Brain microvascular endothelial cell (primary cell): ENCODE measurements at places on chromosomes 3 and 15.
A peak's percentile ranks its signal among the peaks of the same experiment; 100 is the strongest.

- DNase-seq: no peak
Measured at GRCh38 chr3:178318340-178318739, 217.9 kb upstream of the KCNMB2 start.

GRCh38 chr3:13684350-13684749, 135.4 kb downstream of the FBLN2 start:
- no peak for DNase-seq

- DNase-seq: no peak
Measured at GRCh38 chr3:59531994-59532393, 482.2 kb upstream of the CFAP20DC start.

DNA sequence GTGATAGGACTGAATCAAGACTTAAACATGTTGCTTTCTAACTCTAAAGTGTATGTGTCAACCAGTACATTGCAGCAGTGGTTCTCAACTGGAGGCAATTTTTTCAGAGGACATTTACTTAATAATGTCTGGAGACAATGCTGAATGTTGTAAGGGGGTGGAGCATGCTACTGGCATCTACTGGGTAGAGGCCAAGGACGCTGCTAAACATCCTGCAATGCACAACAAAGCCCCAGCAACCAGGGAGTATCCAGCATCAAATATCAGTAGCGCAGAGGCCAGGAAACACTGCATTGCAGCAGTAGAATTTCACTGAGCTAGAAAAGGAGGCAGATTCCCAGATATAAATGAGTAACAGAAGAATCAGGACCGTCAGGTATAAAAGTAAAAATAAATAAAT, 79.8 kb upstream of the GRM7 start:
- DNase-seq: no peak

DNA sequence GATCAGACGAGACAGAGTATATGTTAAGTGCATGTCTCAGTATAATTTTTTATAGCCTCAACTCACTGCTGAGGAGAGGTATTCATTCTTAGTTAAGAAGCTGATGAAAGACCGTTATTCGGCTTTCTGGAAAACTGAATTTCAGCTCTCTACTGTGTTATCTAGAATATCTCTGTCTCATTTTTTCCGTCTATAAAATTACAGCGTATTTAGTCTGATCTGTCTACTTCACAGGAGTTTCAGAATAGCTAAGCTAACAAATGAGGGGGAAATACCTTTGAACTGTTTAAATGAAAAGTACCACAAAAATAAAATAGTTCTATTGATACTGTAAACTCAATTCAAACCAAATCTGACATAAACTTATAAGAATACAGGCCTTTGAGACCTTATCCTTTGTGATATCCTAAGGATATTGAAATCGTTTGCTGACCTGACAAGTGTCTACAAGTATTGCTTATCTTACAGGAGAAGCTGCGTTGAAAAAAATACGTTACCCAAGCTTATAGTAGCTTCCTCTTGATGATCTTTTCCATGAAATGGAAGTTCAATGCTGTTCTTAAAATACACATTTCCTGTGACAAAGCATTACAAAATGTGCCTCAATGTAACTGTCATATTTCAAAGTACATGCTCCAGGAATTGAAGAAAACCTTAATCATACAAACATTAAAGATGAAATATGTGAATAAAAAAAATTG, 104.6 kb downstream of the IL1RAP start:
- no peak for DNase-seq

- DNase-seq: no peak
Measured at GRCh38 chr15:92288755-92289154, 104.9 kb upstream of the ST8SIA2 start.

DNA sequence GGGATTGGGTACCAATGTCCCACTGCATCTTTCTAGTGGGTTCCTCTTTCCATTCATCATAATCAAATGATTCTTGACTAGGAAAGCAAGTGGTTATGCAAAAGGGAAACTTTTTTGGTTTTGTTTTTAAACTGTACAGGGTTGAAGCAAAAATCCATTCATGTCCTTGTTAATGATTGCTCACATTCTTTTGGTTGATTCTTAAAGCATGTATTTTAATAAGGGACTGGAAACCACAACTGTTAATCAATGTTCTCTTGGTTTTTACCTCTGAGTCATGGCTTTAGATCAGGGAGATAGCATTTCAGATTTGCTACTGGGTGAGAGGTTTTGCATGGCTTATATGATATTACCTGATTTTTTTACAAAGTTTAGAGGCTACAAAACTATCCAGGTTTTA, 371.7 kb upstream of the RGMA start:
- no peak for DNase-seq

DNA sequence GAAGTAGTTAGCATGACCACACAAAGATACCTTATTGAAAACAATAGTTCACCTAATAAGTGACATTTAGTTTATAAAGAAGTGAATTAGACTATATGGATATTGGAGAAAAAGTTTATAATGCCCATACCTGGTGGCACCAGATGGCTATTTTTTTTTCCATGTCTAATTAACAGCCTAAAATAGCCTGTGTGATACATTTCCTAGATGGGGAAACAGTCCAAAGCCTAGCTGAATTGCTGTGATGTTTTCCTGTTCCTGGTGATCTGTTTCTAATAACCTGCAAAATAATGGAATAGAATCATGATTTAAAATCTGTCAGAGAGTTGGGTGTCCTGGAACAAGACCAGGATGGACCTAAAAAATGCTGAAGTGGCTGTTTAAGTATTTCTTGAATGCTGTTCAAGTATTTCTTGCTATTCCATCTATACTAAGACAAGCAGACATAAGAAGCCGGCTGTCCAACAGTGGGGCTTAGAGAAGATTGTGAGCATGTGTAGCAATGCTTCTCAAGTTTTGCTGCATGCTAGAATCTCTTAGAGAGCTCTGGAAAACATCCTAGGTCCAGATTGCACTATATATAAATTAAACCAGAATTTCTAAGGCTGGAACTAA, 31.3 kb downstream of the LRRC3B start:
- no peak for DNase-seq

- DNase-seq: no peak
Measured at GRCh38 chr15:73323956-73324355, 44.8 kb downstream of the HCN4 start.

DNA sequence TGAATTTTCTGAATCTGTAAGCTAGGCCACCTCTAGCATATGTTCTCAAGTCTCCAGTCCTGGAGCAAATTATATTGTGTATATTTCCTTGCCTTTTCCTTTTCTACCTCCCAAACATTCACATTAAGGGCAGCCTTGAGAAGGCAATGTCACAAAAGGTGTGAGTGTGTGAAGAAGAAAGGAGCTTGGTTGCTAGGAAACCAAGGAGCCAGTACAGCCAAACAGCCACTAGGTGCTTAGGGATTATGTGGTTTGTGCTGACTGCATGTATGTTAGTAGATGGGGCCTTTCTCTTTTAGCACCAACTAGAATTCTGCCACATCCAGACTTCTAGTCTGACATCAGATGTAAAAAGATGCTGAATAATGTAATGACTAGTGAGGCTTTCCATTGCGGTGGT, 118.8 kb upstream of the DAZL start:
- peak; percentile 62 for DNase-seq

DNA sequence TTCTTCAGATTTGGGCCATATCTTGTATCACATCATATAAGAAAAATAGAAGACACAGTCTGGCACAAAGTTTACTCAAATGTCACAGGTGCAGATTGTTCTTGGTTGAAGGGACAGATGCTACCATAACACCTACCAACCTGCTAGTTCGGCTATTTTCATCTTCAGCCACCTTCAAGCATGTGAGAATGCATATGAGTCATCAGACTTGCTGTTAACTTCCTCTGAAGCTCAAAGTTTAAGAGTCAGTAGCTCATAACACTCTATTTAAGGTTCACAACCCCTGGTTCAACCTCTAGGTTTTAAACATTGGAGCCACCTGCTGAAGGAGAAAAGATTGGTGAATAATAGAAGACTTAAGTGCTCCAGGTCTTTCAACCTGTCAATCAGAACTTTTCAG, 522.8 kb downstream of the NLGN1 start:
- DNase-seq: no peak

- DNase-seq: no peak
Measured at GRCh38 chr3:28863186-28863585, 417.7 kb upstream of the RBMS3 start.

DNA sequence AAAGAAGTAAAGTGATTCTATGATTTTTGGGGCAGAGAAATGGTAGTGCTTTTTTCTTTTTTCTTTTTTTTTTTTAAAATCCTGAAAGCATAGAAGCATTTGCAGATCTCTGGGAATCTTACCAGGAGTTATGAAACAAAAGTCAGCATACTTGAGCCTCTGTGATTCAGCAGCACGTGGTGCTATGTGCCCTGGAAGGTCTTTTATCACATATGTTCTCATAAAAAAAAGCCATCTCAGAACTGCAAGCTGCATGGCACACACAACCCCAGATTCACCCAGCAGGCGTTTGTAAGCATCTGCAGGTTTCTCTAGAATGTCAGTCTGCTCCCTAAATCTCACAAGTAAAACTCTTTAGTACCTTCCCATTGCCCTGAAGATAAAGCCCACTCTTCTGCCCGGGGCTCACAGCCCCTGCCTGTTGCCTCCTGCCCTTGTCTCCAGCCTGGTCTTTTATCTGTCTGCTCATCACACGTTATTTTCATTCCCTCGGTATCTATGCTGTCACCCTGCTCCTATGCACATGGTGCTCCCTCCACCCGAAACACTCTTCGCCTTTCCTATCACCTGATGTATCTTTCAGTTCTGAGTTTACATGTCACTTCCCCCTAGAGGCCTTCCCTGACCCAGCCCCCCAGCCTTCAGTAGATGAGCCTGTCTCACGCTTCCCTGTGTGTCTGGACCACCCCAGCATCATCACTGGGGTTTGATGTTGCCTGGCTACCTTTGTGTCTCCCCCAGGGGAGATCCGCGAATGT, 72.4 kb downstream of the CHDH start:
- peak; percentile 40 for DNase-seq

- DNase-seq: no peak
Measured at GRCh38 chr15:70066447-70066846, 31.3 kb downstream of the TLE3 start.

GRCh38 chr3:190830031-190830430, 32.5 kb downstream of the GMNC start:
- no peak for DNase-seq

- peak; percentile 32 for DNase-seq
Measured at GRCh38 chr3:25783661-25784512, 644 bp upstream of the NGLY1 start.

DNA sequence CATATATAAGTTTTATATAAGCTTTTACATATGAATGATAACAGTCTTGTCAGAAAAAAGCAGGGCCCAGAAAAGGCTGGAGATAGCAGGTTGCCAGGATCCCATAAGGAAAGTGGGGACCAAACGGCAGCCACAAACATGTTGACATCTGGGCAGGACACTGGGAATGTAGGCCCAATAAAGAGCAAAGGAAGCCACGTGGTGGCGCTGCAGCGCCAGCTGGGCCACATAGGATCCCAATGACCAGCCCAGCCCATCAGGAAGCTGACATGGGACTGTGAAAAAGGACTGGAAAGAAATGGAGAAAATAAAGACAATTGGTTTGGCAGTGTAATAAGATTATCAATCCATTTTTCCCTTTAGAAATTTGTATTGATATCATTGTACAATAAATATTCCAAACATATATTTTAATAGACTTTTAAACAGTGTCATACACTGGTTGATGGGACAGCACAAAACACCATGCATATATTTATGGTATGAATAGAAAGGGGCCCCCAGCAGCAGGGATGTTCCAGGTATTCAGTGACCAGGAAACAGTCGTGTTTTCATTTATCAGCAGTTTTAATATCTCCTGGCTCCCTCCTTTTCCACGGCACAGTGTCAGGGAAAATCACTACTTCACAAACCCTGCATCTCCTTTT, 89.0 kb upstream of the STRIT1 start:
- peak; percentile 72 for DNase-seq

- DNase-seq: no peak
Measured at GRCh38 chr3:119413603-119414280, 49.7 kb downstream of the TMEM39A start.

DNA sequence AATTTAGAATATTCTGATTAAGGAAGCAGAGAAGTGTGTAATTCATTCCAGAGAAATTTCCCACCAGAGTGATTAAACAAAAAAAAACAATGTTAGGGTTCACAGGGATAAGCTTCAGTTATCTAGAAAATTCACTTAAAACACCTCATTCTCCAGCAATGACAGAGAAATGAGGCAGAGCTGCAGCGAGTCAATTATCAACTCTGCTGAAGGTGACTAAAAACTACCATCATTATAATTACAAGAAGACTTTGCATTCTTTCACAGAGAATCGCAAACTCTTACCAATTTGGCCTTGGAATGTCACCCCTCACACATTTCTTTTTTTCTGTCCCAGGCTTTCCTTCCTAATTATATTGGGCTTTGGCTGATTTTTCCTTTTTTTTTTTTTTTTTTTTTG, 117.1 kb downstream of the RAB11A start:
- DNase-seq: no peak

GRCh38 chr3:72154391-72155335, 369.7 kb upstream of the PROK2 start:
- DNase-seq: no peak

GRCh38 chr3:195155570-195156241, 115.3 kb downstream of the XXYLT1 start:
- DNase-seq: no peak

DNA sequence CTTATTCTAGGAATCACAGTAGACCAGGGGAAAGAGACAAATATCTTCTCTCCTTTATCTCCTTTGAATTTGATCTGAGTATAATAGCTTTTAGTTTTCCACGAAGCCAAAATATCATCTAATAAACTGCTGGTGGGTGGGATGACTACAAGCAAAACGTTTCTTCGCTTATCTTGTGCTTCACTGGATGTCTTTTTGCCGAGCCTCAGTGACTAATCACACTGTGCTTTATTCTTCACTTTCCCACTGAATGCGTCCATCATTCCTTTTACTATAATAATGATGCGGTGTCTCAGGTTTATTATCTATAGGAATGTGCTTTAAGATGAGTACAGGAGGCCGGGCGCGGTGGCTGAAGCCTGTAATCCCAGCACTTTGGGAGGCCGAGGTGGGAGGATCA, 32.5 kb downstream of the CEP152 start:
- DNase-seq: peak; percentile 22

DNA sequence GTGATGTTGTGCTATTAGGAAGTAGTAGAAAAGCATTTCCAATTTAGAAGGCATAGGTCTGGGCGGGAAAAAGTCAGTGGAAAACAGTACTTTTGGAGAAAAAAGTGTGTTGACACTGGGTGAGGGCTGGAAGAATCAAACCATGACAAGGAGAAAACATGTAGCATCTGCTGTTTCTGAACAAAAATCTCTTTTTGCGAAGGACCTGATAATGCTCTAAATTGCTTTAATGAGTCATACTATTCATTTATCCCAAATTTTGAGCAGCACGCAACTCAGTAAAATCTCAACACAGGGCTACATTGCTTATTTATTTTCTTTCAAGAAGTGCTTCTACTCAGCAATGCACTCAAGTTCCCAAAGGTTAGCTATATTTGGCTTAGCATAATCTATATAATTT, 292.7 kb downstream of the DIPK2A start:
- DNase-seq: no peak

DNA sequence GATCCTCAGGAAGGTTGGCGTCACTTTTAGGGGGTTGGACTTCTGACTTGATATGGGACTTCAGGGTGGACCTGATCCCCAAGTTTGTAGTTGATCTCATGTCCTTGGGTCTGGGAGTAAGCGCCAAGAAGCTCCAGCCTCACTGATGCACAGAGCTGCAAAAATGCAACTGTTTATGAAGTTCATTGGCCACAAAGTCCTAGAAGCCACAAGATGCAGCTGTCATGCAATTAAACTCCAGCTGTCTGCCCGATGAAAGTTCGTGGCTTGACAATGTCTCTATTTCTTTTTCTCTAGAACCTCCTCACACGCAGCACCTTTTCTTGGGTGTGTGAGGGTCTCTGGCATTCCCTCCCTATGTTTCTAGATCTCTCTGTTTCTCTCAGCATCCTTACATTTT, 9.2 kb upstream of the ACAN start:
- no peak for DNase-seq

- DNase-seq: no peak
Measured at GRCh38 chr15:65887565-65887964, 18.3 kb downstream of the RAB11A start.
